NCI-H1417 (cell line): ENCODE measurements at places on chromosomes 6 and 20.

- DNase-seq, result no peak
Measured at GRCh38 chr6:44038543-44039065, 88.6 kb downstream of the MRPL14 start.

- DNase-seq, result no peak
Measured at GRCh38 chr6:33752646-33753015, 5.9 kb upstream of the IP6K3 start.

DNA sequence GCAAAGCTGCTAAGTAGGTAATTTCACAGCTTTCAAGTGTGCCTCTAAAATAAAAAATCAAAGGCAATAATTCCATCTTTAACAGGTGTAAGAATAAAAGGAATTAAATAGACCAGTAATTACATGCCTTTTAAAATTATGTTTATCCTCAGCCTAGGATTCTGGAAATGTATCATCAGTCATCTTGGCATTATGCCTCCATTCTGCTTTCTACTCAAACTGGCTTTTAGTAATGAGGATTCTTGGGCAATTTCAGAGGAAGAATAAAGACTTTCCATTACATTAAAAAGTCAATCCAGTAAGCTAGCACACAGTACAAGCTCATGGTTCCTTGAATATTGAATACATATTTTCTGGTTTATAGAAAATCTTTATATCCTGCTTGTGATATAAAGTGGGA is 44.7 kb downstream of the GSTA2 start:
- peak; percentile 36 for DNase-seq

GRCh38 chr20:33830371-33830770 is 19.2 kb downstream of the CHMP4B start:
- peak; percentile 44 for DNase-seq

DNA sequence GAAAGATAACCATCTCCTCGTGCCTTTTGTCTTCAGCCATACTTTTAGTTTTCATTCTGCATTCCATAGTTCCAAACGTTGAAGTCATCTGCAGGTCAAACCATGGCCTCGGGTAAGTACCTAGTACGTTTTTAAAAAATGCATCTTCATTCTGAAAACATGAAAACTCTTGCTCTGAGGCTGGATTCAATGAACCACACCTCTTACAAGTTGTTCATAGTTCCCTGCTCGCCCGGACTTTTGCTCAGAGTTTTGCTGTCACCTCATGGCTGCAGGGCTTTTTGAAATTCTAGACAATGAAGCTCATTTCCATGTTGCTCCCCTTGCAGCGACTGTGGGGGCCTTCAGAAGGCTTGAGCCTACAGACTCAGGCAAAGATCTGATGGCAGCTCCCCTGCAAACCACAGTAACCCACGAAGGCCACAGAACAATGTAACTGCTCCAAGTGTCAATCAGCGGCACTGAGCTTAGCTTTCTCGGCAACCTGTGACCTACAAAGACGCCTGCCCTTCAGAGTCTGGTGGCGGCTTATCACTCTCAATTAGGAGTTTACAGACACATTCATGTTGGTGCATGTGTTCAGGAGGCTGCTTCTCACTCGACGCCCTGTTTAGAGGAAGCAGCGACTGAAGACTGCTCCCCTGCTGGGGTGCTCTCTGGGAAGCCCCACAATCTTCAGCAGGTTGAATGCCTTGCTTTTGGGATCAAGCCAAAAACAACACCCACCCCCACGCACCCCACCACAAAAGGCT is 61.2 kb downstream of the FOXC1 start:
- DNase-seq, result no peak

DNA sequence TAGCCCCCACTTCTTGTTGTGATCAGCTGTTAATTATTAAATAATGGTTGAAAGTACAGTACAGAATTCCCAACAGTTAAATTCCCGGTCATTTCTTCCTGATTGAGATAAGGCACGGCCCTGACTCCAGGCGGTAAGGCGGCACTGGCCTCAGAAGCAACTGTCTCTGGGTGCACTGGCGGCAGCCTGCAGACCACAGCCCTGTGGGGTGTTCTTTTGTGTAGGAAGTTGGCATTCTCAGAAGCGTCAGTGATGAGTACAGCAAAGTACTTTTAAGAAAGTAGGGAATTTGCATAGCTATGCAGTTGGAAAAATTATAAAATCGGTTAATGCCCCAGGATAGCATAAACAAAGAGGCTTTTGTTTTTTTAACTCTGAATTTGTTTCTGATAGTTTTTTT is 50.5 kb downstream of the SAMD5 start:
- no peak for DNase-seq
